Activated CD4-positive, alpha-beta T cell treated with anti-CD3 and anti-CD28 coated beads, Interleukin-10, Interleukin-2, amounts not matched to agents 100 ng/mL and 50 ng/mL, durations not matched to agents 16 hours and 8 hours (primary cell): ENCODE measurements at places on chromosomes 5 and 9.

DNA sequence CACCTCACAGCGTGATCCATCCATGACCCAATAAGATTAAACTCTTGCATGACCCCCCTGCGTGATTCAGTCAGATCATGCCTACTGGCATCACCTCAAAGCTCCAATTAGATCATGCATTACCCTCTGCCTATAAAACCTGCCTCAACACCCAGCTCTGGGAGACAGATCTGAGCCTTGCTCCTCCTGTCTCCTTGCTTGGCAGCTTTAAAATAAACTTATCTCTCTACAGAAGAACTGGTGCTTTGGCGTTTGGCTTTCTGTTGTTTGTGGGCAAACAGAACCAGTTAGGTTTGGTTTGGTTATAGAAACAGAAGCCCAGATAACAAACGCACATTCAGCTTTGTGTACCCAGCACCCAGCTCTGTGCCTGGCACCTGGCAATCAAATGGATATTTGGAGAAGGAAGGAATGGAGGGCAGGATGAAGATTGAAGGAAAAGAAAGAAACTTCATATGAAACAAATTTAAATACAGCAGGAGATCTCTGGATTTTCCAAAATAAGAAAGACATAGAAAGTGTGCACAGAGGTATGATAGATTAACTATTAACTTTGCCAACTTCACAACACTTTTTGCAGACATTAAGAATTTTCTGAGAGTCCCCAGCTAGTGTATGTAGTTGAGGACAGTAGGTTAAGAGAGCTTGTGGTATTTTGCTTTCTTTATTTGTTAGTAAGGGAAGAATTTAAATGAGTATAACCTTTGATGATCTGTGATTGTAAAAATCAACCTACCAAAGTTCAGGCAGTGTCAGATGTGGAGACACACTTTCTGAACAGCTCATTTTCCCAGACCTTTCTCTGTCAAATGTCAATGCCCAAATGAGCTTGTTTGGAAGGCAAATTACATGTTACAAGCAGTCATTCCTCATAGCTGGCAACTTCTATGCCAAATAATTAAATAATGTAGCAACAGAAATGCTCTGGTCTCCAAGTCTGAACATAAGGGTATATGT lies 102.1 kb upstream of the ASTN2 start:
- no peak for DNase-seq

DNA sequence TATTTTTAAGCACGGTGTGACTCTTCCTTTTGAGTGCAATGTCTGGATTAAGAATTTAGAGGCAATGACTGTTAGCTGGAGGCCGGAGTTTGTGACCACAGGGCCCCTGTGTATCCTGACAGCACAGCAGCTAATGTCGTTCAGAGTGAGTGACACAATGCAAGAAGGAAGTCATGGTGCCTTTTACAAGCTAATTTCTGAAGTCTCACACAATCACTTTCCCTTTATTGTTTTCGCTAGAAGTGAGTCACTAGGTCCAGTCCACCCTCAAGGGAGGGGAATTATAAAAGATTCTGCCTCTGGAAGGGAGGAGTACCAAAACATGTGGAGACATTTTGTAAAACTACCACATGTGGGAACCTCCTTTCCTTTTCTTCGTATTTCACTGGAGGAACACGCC lies 185.5 kb upstream of the FGF10 start:
- no peak for DNase-seq

GRCh38 chr5:79023348-79023747 lies 38.2 kb upstream of the ARSB start:
- no peak for DNase-seq

DNA sequence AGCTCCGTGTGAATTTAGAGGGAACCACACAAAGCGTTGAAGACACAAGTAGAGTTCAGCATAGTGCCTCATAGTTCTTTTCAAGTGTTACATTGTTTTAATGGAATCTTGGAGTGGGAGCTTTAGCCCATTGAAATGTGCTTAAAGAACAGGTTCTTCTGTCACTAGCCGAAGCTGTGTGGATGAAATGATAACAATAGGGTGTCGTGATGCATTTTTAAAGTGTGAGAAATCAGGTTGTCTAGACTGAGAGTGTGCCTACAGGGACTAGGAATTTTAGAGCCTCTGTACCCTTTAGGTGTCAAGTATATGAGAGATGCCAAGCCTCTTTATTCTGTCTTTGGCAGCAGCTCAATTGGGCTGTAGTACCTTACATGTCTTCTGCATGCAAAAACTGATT lies 83.0 kb downstream of the NDUFS4 start:
- no peak for DNase-seq
